Right lobe of liver (tissue), 6 donors: ENCODE measurements at places on chromosomes 11 and 22. TPM values are rescaled to one million over a fixed set of nuclear protein-coding genes. Genes with fewer than 3 reads are reported as not detected.

GRCh38 chr11:126502982-126503381, 147.5 kb downstream of the ST3GAL4 start:
- no peak overlapping the region for H3K4me3 ChIP-seq
- DNase-seq, result no peak
- H3K4me1 ChIP-seq, result no peaks in the 10 kb centered on the region
- H3K27me3 ChIP-seq, result no peaks in the 10 kb centered on the region
- H3K27ac ChIP-seq, result no peak overlapping the region
- no peaks in the 10 kb centered on the region for H3K36me3 ChIP-seq

- H3K4me3 ChIP-seq, result no peak overlapping the region
- DNase-seq, result no peak
- H3K36me3 ChIP-seq, result no peaks in the 10 kb centered on the region
- H3K27me3 ChIP-seq, result no peaks in the 10 kb centered on the region
- H3K4me1 ChIP-seq, result no peaks in the 10 kb centered on the region
Observed at GRCh38 chr11:20443596-20443995, 56.1 kb downstream of the PRMT3 start.

- H3K36me3 ChIP-seq, result no peaks in the 10 kb centered on the region
- no peak overlapping the region for H3K4me3 ChIP-seq
- no peak for DNase-seq
Observed at GRCh38 chr11:35066783-35067423, 72.1 kb upstream of the CD44 start.

DNA sequence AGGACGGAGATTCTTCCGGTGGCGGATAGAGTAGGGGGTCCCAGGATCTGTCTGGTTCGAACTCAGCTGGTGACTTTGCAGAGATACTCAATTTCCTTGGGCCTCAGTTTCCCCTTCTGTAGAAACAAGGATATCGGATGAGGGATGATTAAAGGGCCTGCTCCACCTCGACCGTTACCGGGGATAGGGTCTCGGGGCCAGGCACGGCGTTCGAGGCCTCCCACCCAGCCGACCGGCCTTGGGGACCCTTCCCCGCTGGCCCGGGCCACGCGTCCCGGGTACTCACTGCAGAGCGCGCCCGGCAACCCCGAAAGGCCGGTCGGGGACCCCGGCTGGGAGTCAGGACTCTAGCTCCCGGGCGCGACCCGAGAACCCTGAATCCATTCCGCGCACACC, 321 bp downstream of the RHBDD3 start:
- H3K4me3 ChIP-seq, result peak overlapping the region; percentile 98
- peaks cover 16% of the 10 kb centered on the region for H3K36me3 ChIP-seq
- peak overlapping the region; percentile 98 for H3K27ac ChIP-seq
- DNase-seq, result no peak
- no peaks in the 10 kb centered on the region for H3K27me3 ChIP-seq

DNA sequence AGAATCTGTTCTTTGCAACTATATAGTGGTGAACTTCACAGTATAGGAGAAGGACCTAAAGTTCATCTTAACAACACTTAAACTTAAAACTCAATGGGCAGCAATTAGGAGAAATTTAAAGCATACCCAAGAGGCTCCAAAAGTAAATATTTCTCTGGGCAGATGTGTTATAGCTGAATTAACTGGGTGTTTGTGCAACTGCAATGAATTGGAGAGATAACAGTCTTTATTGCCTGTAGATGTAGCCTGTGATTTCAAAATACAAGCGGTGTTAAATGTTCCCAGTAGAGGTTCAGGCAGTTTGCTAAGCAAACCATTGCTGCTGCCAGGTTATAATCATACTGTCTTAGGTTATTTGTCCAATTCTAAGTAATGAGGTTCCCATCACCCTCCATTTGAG, 294.1 kb upstream of the MTNR1B start:
- no peaks in the 10 kb centered on the region for H3K4me1 ChIP-seq
- H3K4me3 ChIP-seq, result no peak overlapping the region
- DNase-seq, result no peak
- H3K27me3 ChIP-seq, result no peaks in the 10 kb centered on the region
- no peak overlapping the region for H3K27ac ChIP-seq
- no peaks in the 10 kb centered on the region for H3K36me3 ChIP-seq

DNA sequence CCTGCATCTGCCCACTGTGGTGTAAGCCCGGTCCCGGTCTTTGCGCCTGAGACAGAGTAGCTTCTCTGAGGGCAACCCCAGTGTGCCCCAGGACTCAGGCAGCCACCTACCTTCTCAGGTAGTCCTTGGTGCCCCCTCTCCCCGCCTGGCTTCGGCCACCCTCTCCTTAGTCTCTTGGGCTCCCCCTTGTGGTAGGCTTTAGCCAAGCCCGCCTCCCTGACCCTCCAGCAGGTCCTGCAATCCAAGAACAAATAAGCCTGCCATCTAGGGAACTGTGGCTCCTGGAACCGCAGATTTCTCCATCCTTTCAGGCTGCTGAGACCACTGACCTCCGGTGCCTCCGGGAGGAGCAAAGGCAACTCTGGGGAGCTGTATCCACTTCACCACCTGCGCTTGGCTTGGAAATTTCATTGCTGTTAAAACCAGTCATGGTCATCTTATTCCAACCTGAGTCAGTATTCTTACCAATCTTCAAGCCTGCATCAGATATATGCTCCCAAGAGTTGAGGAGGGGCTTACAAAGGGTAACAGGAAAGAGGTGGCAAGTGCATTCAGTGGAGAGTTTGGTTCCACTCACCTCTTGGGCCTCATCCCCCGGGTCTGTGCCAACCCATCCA, 52.8 kb upstream of the TENM4 start:
- H3K27me3 ChIP-seq, result no peaks in the 10 kb centered on the region
- H3K27ac ChIP-seq, result no peak overlapping the region
- no peaks in the 10 kb centered on the region for H3K36me3 ChIP-seq

DNA sequence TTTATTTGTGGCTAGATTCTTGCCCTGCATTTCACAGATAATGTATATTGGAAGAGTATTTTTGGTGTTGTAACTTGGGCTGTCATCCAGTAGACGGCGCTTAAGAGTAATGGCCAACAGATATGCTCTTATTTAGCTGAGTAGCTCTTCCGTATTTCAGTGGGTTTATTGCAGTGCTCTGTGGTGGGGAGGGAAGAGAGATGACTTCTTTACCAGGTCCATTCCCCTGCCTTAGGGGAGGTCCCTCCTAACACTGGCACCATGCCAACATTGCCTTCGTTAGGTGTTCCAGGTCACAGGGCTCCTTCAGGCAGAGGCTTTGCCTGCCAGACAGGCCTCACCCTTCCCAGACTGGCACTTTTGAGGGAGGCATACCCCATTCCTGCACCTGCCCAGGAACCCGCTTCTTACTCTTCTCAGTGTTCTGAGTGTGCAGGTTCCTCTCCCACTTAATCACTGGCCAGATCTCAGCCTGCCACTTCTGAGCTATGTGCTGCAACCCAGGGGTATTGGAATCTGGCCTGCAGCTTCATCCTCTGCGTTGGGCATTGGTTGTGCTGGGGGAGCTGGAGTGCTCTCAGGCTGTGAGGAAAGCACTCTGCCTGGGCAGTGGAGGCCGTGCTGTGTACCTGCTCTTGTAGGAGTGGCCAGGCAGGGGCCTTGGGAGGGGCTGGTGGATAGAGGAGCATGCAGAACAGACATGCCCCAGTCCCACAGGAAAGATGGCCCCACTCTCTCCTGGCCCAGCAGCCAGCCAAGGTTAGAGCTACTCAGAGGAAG, 29.4 kb upstream of the SLN start:
- H3K4me1 ChIP-seq, result no peaks in the 10 kb centered on the region
- no peak for DNase-seq
- H3K27ac ChIP-seq, result no peak overlapping the region
- H3K4me3 ChIP-seq, result no peak overlapping the region

DNA sequence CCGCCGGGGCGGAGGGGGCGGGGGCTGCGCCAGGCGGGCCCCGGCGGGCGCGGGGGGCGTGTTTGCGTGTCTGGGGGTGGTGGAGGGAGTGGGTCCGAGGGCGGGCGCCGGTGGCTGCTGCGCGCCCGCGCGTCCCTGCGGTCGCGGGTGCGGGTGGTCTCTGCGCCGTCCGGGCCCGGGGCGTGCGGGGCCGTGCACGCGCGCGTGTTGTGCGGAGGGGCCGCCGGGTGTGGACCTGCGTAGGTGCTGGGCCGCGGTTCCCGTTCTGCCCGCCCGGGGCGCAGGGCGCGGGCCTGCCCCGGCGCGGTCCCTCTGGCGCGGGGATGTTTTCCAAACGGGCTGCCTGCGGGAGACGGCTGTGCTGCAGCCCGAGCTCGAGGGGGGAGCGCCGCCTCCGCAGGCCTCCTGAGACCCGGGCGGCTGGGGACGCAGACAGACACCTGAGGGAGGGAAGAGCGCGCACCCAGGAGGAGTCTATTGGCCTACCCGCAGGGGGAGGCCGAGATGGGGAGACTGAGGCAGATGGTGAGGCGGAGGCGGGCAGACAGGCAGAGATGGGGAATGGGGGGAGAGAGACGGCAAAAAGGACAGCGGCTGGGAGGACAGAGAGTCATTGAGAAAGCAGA, 442 bp downstream of the PELI3 start:
- H3K4me3 ChIP-seq, result peak overlapping the region; percentile 70
- H3K36me3 ChIP-seq, result no peaks in the 10 kb centered on the region
- H3K27ac ChIP-seq, result no peak overlapping the region
- H3K4me1 ChIP-seq, result no peaks in the 10 kb centered on the region
- DNase-seq, result no peak
- H3K27me3 ChIP-seq, result no peaks in the 10 kb centered on the region

GRCh38 chr11:115924744-115925567, 420.7 kb upstream of the CADM1 start:
- H3K4me1 ChIP-seq, result no peaks in the 10 kb centered on the region
- no peak overlapping the region for H3K27ac ChIP-seq

- no peaks in the 10 kb centered on the region for H3K36me3 ChIP-seq
- H3K27ac ChIP-seq, result no peak overlapping the region
- no peak overlapping the region for H3K4me3 ChIP-seq
- no peak for DNase-seq
Observed at GRCh38 chr11:91011503-91011902, 788.7 kb upstream of the CHORDC1 start.

DNA sequence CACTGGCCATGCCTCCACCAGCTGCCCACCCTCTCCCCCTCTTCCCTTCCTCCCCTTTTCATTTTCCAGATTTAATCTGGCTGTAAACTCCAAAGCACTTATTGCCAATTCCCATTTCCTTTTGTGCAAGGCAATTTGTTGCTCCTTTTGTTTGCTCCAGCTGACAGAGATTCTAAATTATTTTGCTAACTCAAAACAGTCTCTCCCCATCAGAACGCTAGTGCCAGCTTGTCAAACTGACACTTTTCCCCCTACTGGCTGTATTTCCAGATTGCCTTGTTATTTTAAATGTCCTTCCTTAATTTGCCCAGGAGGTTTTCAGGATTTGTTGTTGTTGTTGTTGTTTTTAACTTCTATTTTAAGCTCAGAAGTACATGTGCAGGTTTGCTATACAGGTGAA, 57.0 kb upstream of the PAK1 start:
- H3K4me1 ChIP-seq, result no peaks in the 10 kb centered on the region
- H3K27ac ChIP-seq, result no peak overlapping the region
- H3K27me3 ChIP-seq, result no peaks in the 10 kb centered on the region
- H3K36me3 ChIP-seq, result no peaks in the 10 kb centered on the region

GRCh38 chr11:64230985-64231365, 627 bp downstream of the DNAJC4 start:
- H3K4me3 ChIP-seq, result peak overlapping the region; percentile 71
- peaks cover 19% of the 10 kb centered on the region for H3K4me1 ChIP-seq
- H3K36me3 ChIP-seq, result no peaks in the 10 kb centered on the region
- peak overlapping the region; percentile 90 for H3K27ac ChIP-seq

- no peak overlapping the region for H3K27ac ChIP-seq
- H3K4me1 ChIP-seq, result no peaks in the 10 kb centered on the region
Observed at GRCh38 chr11:72239313-72239848, 4.6 kb downstream of the PHOX2A start.

- no peak overlapping the region for H3K27ac ChIP-seq
- DNase-seq, result no peak
- no peaks in the 10 kb centered on the region for H3K36me3 ChIP-seq
- H3K4me3 ChIP-seq, result no peak overlapping the region
- no peaks in the 10 kb centered on the region for H3K4me1 ChIP-seq
Observed at GRCh38 chr11:116221351-116221750, 551.4 kb downstream of the BUD13 start.

DNA sequence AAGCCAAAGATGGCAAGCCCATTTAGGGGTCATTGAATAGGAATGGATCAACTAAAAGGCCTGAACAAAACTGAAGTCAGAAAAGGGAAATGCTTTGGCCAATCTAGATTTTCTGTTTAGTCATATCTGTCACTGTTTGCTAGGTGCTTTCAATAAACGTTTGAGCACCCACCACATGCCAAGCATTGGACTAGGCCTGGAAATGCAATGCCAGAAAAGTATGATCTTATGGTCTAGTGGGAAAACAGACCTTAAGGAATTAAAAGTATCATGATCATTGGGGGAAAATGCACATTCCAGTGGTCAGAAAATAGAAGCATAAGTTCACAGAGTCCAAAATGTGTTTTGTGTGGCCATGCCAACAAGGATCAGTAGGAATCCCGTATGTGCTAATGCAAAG, 76.8 kb upstream of the BIRC3 start:
- H3K36me3 ChIP-seq, result no peaks in the 10 kb centered on the region
- no peak overlapping the region for H3K4me3 ChIP-seq
- DNase-seq, result no peak
- H3K27me3 ChIP-seq, result no peaks in the 10 kb centered on the region
- H3K4me1 ChIP-seq, result no peaks in the 10 kb centered on the region

- H3K4me3 ChIP-seq, result no peak overlapping the region
- H3K4me1 ChIP-seq, result no peaks in the 10 kb centered on the region
- no peaks in the 10 kb centered on the region for H3K36me3 ChIP-seq
- no peak overlapping the region for H3K27ac ChIP-seq
Observed at GRCh38 chr11:13859892-13860291, 102.6 kb upstream of the SPON1 start.

DNA sequence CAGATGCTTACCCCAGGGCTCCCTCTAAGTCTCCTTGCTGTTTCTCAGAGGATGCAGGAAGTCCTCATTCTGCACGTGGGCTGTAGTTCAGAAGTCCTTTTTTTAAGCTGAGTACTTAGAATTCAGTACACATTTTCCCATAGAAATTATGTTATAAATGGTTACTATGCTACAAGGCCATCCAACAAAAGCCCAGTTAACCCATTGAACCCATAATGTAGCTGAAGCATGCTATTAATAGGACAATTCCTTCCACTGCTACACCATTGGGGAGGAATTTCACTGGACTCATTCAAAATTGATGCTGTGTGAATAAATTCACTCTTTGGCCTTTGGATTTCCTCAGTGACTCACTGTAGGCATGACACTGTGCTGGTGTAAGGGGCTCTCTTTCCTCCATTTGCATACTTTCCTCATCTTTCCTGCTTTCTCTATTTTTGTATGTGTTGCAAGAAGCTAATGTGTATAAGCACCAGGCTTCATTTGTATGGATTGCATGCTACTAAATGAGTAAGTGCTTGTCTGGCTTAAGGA, 148.0 kb downstream of the NTM start:
- no peaks in the 10 kb centered on the region for H3K4me1 ChIP-seq
- H3K4me3 ChIP-seq, result no peak overlapping the region
- DNase-seq, result no peak
- H3K36me3 ChIP-seq, result no peaks in the 10 kb centered on the region

GRCh38 chr11:36389811-36390210, 93.7 kb downstream of the PRR5L start:
- H3K4me1 ChIP-seq, result no peaks in the 10 kb centered on the region
- DNase-seq, result no peak
- H3K36me3 ChIP-seq, result no peaks in the 10 kb centered on the region

The OR8D4 gene
- not detected for total RNA-seq

The TRIM49 gene
- not detected for total RNA-seq

The FGF19 gene
- 0.18 TPM for total RNA-seq

The OR8G5 gene
- not detected for total RNA-seq

The OR56A1 gene
- total RNA-seq, result not detected

The MS4A14 gene
- 0.98 TPM for total RNA-seq
